ENCODE measurements at places on chromosomes 6 and 20.

GRCh38 chr6:22928775-22929174 lies 359.4 kb downstream of the HDGFL1 start:
- ATAC-seq: no peak

- no peak for ATAC-seq
These were observed 183.5 kb upstream of the OLIG3 start for GRCh38 chr6:137677709-137678108.

DNA sequence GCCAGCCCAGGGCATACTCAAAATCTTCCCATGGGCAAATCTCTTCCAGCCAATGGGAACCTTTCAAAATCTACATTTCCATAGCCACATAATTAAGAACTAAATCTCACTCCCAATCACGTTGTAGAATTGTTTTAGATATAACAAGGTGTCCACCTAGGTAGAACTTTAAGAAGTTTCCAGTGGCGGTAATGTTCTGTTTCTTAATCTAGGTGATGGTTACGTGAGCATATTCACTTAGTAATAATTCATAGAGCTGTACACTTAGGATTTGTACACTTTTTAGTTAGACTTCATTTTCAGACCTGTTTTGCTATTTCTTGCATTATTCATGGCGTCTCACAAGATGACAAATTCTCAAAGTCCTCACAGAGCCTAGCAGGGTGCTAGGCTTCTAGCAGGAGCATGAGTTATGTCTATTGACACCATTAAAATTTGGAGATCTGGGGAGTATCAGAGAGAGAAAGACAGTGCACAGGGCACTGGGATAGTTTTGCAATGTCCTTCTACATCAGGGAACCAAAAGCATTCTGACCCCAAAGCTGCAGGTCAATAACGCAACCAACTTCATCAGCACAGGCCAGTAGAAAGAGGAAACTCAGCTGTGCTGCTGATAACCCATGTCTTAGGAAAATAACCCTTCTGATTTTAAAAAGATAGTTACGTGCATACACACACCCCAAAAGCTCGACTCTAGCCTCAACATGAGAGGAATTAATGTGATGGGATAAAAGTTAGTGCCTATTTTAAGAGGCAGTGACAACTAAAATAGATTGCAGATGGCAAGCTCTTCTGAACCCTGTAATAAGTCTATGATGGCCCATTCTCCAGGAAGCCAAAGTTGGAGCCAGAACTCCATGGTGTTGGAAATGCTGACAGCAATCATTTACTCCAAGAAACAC lies 518.1 kb upstream of the JARID2 start:
- ATAC-seq: no peak

GRCh38 chr6:16758163-16758975 lies 2.9 kb downstream of the ATXN1 start:
- no peak for ATAC-seq

DNA sequence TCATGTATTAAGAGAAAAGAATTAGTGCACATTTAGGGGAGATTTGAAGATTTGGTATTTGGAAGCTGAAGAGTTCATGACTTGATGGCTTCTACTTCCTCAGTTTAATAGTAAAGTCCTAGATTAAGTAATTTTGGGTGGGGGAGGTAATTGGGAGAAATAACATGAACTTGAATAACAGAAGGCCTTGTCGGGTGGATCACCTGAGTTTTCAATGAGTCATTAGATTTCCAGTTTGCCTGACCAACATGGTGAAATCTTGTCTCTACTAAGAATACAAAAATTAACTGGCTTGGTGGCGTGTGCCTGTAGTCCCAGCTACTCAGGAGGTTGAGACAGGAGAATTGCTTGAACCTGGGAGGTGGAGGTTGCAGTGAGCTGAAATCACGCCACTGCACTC lies 181.0 kb downstream of the GJA1 start:
- ATAC-seq: no peak

GRCh38 chr6:52015953-52016352 lies 71.5 kb downstream of the PKHD1 start:
- peak; percentile 59 for ATAC-seq

- ATAC-seq: no peak
These were observed 30.7 kb downstream of the SLC22A3 start for GRCh38 chr6:160378882-160379281.

- ATAC-seq: no peak
These were observed 29.2 kb downstream of the C6orf141 start for GRCh38 chr6:49579649-49580048.

GRCh38 chr6:108118359-108118724 lies 43.8 kb upstream of the OSTM1 start:
- ATAC-seq: no peak

DNA sequence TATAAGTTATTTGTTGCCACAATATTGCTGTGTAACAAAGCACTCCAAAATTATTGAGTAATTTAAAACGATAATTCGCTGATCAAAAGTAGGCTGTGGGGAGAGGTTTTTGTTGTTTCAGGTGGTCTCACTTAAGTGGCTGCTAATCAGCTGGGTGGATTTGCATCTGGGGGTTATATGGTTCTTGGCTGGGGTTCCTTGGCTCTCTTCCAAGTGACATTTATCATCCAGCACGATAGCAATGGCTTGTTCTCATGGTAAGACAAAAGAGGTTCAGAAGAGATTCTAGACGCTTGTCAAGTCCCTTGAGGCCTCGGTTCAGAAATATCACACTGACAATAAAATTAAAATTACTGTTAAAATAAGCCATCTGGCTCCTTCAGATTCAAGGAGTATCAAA lies 1648.8 kb downstream of the GRIK2 start:
- no peak for ATAC-seq

DNA sequence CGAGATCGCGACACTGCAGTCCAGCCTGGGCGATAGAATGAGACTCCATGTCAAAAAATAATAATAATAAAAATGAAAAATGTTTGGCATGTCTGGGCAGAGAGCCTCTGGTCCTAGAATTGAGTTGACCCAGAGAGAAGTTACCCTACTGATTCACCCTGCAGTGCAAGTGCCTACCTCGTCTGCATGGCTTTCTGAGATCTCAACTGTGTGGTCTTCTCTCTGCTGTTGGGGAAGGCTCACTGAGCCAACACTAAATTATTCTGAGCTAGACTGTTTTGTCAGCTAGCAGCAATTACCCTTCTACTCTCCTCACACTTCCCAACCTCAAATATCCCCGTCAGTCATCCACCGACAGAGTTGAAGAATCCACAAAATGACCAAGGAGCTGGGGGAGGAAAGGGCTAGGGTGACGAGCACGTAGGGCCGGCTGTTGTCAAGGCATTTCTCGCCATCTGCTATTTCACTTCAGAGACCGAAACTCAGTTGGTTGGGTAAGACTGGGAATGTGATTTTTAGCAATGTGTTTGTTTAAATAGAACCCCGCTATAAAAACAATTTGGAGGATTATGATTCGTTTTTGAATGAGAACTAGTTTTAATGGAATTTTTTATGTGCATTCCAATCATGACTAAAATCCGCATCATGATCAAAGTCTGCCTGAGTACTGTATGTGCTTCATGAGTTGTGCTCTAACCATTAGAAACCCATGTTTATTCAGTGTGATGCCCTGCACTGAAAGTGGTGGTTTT lies 9.4 kb downstream of the MAS1 start:
- ATAC-seq: no peak

DNA sequence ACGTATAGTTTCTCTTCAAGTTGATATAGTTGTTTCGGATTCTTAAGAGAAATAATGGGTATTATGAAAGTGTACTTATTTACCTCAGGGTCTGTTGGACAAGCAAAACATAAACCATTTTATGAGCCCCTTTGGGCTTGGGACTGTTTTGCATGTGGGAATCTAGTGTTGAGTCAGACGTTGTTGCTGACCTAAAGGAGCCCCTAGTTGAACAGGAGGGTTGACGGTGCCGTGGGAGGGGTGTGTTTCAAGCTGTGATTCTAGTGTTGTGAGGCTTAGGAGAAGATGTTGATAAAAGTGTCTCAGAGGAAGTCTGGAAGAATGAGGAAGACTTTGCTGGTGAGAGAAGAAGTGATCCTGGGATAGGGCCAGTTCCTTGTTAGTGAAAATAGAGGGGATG lies 140.0 kb downstream of the ARID1B start:
- no peak for ATAC-seq

DNA sequence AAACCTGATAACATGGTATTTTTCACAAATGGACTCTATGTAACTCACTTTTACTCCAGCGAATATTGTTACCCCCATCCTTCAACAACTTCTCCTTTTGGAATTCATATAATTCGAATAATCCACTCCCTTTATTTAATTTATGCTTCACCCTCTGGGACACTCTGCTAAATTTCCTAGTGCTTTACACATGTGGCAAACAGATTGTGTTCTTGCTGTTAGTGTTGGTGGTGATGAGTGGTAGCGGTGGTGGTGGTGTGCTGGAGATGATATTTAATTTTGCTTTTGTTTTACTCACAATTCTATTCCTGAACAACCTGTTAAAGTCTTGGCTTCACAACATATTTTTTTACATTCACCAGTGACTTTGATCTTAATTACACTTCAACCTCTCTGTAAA lies 32.8 kb downstream of the HTR1B start:
- no peak for ATAC-seq

GRCh38 chr20:36677422-36677771 lies 31.4 kb upstream of the SLA2 start:
- no peak for ATAC-seq

DNA sequence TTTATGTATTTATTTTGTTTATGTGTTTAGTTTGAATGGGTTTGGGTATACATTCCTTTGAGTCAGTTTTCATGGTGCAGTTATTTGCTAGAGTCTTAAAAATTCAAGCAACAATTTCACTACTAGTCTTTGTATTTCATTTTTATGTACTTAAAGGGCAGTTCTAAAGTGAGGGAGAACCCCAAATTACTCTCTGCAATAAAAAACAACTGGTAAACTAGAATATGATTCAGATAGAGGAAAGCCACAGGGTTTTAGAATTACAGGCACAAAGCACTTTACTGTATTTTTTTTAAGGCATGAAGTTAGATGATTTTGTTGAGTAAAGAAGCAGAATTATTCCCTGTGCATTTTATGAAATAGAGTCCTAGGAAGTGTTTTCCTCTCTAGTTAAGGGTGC lies 183.3 kb downstream of the ARID1B start:
- ATAC-seq: no peak

DNA sequence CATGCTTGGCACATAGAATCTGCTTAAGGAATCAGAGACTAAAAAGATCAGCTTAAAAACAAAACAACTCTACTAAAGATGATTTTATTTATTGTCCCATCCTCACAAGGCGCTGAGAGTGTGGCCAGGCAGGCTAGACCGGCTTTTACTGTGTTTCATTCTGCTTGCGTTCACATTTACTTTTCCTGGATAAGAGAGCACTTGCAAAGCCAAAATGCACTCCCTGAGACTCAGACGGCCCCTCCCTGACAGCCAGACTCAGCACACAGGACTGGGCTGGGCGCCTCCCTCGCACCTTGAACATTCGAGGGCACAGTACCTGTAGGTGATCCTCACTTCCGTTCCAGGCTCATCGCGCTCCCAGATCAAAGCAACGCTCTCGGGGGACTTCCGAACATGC lies 10.2 kb downstream of the ACSS1 start:
- no peak for ATAC-seq

GRCh38 chr20:764255-764654 lies 4.0 kb downstream of the SLC52A3 start:
- peak; percentile 45 for ATAC-seq

DNA sequence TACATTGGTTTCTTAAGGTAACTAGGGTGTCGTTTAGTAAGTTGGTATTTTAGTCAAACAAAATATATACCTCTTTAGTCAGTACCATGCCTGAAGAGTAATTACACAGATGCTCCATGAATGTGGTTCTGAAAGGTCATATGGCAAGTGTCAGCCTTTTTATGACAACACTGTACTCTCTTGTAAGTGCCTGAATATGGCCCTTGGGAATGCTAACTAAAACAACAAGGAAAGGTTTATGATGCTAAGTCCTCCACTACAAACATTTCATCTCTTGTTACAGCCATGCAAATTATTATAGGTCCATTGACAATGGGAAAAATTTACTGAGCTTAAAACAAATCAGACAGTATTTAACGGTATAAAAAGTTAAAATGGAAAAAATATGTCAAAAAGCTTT lies 39.0 kb upstream of the SUPT3H start:
- ATAC-seq: no peak

GRCh38 chr20:49475292-49476015 lies 7.0 kb downstream of the KCNB1 start:
- no peak for ATAC-seq

- ATAC-seq: no peak
These were observed 481 bp downstream of the ZNF133 start for GRCh38 chr20:18288749-18289267.

- peak; percentile 59 for ATAC-seq
These were observed at the start of gene L3MBTL1 for GRCh38 chr20:43507150-43508080. TSS of gene L3MBTL1 (plus strand) at chr20:43507697. CDS start at chr20:43513504, 5,807 bp downstream.

Measured in stimulated activated memory B cell treated with anti-CD40 and anti-IgM and Interleukin-4, amounts not matched to agents 10 μg/mL and 1 μg/mL and 100 μg/mL, for 72 hours (primary cell).